ENCODE measurements at places on chromosomes 11 and 22.

- DNase-seq = no peak
These were observed 7.2 kb downstream of the PIWIL4 start for GRCh38 chr11:94574193-94574961.

DNA sequence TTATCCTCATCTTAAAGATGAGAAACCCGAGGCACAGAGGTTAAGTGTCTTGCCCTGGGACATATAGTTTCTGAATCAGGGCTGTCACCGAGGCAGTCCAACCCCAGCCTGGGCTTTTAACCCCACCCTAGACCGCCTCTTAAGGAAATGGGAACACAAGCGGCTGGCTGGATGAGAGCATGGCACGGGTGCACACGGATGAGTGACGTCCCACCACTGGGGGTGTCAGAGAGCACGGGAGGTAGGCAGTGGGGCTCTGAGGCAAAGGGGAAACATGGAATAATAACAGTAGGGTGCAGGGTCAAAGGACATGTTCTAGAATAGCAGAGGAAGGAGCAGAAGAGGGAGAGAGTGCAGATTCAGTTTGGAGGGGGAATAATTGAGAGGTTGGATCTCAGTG, 22.3 kb downstream of the PPFIBP2 start:
- DNase-seq = no peak

DNA sequence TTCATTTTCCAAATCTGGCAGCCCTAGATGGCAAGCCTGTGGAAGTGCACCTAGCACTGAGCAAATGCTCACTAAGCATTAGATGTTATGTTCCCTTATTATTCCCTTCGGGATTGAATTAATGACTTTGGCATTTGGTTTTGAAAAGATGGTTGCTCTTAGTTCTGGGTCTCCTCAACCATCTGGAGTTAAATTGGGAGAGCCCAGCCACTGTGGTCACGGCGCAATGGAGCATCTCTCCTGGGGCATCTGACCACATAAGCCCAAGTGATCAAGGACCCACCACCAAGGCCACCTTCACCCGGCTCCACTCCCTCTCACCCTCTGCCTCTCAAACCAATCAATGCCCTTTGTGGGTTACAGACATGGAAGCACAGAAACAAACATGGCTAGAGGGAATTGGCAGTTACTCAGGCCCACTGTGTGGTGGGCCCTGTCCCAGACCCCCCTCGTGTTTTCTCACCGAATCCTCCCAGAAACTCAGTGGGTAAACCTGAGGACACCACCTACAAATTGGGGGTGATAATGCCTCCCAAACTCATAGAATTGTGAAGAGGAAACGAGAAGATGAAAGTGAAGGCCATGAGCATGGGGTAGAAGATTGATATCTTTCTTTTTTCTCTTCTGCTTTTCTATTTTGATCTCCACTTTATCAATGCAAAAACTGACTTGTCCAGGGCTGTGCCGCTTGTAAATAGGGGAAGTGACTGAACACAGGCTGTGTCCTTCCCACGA, 52.2 kb downstream of the IRAG1 start:
- no peak for DNase-seq

GRCh38 chr11:95514416-95515110, 275.0 kb downstream of the FAM76B start:
- DNase-seq = no peak

- no peak for DNase-seq
These were observed 2.4 kb upstream of the CTSD start for GRCh38 chr11:1765871-1766718.

DNA sequence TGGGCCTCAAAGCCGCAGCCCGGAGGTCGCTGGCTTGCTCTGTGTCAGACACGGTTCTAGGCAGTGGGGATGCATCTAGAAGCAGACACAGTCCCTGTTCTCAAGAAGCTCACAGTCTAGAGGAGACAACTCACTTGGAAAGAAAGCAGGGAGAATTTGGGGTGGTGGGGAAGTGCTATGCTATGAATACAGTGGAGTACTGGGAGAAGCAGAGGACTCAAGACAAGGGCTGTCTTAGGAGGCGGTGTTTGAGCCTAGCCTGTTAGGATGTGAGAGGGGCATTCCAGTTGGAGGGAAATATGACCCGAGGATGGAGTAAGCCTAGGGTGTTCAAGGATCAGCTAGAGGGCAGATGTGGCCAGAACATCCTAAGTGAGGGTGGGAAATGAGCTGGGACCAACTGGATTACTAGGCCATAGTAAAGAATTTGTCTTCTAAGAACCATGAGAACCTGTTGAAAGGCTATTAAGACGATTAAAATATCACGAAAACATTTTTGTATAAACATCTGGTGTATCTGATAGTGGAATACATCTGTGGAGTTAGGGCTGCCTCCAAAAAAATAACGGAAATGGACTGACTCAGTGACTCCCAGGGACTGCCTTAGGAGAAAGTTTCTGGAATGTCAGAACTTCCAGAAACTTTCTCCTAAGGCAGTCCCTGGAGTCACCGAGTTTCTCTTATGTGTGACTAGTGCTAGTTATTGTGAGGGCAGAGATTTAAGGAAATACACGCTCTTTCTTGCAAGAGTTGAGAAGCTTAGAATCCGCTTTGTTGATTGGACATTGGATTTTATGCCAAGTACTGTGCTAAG, 1.1 kb upstream of the PITPNB start:
- peak; percentile 24 for DNase-seq

All from NCI-H1105 (cell line).